ENCODE measurements at places on chromosomes 13 and 19.

DNA sequence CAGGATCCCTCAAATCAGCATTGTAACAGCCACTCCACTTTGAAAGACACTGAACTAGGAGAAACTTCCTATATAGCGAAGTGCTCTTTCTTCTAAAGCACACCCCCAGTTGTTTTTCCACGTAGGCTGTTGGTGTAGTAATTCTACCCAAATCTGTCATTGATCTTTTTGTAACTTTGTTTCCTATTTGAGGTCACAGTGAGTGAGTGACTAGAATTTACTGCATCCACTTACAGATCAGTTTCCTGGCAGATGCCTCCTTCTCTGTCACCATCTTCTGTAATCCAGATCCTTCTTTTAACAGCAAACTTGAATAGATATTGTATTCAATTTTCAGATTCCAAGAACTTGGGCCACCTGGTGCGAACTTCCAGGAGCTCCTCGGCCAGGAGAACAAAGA lies 15.3 kb downstream of the ZAR1L start:
- DNase-seq = no peak

GRCh38 chr13:74024314-74024713 lies 109.9 kb downstream of the KLF12 start:
- no peak for DNase-seq

DNA sequence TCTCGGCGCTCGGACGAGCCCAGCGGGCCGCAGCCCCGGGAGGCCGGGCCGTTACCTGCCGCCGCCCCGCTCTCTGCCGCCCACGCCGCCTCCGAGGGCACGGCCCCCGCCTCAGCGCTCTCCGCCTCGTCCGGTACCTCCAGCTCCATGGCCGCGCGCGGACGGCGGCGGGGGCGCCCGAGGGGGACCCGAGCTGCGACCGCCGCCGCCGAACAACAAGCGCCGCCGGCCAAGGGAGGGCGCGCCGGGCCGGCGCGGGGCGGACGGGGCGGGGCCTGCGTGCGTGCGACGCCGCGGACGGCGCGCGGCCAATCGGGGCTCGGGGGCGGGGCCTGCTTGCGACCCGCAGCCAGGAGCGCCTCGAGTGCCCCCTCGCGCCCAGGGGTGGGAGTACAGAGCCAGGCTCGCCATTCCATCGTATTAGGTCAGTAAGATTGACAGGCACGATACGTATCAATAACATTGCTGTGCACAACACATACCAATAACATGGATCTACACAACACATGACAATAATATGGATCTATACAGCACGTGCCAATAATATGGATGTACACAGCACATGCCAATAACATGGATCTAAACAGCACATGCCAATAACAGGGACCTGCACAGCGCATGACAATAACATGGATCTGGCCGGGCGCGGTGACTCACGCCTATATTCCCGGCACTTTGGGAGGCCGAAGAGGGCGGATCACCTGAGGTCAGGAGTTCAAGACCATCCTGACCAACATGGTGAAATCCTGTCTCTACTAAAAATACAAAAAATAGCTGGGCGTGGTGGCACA lies at the start of gene PIP5K1C:
Gene PIP5K1C, minus strand, starts transcription at position 227 of the 791 bp plus-strand sequence. Its CDS starts 78 bp downstream, at position 149.
- peak; percentile 96 for DNase-seq

GRCh38 chr19:48638831-48639381 lies 1.7 kb upstream of the DBP start:
- no peak for DNase-seq

- no peak for DNase-seq
These were observed 5.3 kb upstream of the DOCK9 start for GRCh38 chr13:98983182-98983581.

DNA sequence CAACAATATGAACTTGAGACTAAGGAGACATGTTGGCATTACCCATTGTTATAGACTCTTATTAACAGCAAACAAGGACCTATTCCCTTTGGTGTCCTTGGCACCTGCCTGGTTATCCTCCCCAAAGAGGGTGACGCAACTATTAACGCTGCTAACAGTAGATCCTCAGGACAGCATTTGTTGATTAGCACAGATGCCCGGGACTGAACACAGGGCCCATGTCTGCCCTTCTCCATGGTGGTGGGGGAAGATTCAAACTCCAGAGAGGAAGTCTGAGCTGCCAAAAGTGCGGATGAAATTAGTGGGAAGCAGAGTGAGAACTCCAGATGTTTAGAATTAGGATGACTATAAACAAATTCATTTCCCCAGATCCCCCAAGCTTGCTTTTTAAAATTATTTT lies 101.2 kb upstream of the RAP2A start:
- no peak for DNase-seq

GRCh38 chr13:28630869-28631268 lies 28.1 kb upstream of the POMP start:
- no peak for DNase-seq

GRCh38 chr13:97385854-97386253 lies 48.1 kb upstream of the RAP2A start:
- no peak for DNase-seq

DNA sequence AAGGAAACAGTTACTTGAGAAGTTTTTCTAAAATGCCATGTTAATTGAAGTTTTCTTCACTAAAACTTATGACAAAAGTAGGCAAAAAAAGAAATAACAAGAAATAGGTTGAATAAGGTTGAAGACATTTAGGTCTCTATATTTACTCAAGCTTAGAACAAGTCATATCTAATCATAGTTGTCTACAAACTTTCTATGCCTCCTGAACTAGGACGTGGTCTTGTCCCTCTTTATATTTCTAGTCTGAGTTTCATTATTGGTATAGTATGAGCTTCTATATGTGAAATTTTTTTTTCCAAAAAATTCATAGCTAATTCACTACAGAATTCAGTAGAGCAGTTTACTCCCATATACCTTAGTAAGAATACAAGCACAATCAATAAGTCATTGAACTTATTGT lies 836.4 kb downstream of the SLITRK6 start:
- DNase-seq = no peak

DNA sequence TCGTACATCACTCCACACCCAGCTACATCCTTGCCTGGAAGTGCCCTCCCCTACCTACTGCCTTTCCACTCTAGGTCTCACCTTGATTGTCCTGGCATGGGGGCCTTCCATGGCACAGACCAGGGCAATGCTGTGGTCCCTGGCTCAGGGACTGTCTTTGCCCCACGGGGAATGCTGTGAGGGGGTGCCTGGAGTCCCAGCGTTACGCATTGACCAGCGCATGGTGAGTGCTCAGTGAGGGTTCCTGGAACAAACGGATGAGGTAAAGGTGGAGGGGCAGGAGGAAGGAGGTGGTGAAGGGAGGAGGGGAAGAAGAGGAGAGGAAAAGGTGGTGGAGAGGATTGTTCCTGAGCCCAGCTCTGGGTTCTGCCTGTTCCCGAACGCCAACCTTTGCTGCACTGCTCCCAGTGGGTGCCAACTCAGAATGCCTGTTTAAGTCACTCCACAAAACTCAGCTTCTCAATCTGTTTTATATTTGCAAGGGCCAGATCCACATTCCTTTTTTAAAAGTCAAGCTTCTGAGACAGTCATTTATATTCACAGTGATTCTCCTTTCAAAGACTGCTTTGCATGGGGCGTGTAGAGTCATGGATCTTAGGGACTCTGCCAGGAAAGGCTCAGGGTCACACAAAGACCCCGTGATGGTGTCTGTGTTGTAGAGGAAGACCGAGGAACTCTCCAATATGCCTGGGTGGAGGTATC lies 40.8 kb downstream of the CHST8 start:
- DNase-seq = no peak

DNA sequence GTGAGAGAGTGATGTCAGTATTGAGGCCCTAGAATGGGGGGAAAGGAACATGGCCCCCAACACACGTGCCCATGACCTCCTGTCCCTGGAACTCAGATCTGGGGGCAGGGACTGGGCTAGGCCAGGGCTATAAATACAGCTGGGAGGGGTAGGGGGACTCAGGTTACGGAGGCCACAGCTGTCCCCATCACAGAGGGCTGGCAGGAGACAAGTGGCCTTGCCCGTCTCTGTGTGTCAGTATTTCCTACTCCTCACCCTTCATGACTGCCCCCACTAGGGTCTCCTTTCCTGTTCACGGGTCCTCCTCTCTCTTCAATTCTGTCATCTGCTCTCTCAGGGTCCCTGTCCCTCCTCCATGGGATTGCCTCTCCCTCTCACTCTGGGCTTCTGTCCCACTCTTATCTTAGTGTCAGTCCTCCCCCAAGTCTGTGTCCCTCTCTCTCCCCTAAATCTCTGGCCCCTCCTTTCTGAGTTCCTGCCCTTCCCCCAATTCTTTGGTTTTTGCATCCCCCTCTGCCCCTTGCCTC lies 687 bp upstream of the HRC start:
- no peak for DNase-seq

- no peak for DNase-seq
These were observed 11.5 kb upstream of the ACOD1 start for GRCh38 chr13:76936763-76937162.

DNA sequence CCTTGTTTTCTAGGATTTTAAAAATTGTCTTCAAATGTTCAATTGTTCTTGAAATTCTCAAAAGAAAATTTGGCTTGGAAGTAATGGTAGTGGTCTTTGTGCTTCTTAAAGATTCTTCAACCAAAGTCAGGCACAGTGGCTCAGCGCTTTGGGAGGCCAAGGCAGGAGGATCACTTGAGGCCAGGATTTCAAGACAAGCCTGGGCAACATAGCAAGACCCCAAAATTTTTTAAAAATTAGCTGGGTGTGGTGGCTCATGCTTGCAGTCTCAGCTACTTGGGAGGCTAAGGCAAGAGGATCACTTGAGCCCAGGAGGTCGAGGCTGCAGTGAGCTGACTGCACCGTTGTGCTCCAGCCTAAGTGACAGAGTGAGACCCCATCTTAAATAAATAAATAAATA lies 153.5 kb upstream of the ZNF507 start:
- DNase-seq = no peak

DNA sequence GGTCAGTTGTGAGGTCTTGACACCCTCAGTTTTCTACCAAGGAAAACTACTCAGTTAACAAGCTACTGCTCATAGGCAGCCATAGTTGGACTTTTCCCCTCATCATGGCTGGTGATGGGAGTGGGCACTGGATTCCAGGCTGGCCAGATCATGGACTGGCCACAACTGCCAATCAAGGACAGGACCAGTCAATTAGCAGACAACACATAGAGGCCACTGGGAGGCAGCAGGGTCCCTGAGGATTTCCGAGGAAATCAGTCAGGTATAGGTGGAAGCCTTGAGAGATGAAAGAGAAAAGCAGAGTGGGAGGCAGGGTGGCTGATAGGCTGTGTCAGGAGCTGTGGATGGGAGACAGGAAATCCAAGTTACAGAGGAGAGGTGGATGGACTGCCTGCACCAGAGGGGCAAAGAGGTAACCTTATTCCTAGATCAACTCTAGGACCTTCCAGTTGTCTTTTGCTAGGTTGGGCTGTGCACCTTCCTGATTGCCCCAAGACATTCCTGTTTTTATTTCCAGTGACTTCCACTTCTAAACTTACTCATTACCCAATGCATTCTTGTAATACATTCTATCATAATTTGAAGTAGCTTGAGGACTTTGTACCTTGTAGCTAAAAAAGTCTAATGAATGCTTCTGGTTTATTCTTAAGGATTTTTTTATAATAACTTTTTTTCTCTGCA lies 361.8 kb downstream of the KCNRG start:
- DNase-seq = no peak

DNA sequence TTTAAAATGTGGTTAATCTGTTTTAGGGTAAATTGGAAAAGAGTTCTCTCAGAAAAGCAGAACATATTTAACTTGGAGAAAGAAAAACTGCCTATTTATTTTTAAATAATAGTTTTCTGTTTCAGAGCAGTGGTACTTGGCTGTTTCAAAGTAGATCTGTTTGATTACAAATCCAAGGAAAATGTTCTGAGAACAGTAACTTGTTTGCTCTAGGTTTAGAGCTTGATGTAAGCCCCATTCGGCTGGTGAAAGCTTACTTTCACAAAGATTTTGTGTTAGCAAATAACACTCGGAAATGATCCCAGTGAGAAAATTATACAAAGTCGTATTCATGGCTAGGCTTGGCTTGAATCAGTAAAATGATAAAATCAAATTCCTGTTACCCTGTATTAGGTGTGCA lies 395.8 kb upstream of the GPC6 start:
- no peak for DNase-seq

DNA sequence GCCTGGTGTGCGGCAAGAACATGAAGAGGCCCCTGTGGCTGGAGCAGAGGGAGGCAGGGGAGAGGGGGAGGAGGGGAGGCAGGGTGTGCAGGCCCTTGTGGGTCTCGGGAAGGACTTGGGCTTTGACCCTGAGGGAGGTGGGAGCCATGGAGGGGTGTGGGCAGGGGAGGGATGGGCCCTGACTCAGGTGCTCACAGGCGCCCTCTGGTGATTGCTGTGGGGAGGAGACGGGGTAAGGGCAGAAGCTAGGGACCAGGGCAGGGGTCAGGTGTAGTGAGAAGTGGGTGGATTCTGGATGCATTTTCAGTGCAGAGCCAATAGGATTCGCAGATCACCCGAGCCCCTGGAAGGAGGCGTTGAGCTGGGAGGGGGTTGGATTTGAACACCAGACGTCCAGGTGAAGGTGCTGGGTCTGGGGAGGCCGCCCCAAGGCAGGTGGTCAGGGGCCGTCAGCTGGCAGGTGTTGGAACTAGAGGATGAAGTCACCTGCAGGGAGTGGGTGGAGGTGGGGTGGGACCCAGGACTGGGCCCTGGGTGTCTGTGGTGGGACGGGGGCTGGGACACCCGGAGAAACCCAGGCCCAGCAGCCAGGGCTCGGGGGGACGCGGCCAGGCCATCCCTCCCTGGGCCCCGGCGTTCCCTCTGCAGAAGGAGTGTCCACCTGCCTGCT lies 185.4 kb downstream of the KDM4B start:
- DNase-seq = no peak

- DNase-seq = no peak
These were observed 1.5 kb upstream of the MED25 start for GRCh38 chr19:49816590-49816989.

DNA sequence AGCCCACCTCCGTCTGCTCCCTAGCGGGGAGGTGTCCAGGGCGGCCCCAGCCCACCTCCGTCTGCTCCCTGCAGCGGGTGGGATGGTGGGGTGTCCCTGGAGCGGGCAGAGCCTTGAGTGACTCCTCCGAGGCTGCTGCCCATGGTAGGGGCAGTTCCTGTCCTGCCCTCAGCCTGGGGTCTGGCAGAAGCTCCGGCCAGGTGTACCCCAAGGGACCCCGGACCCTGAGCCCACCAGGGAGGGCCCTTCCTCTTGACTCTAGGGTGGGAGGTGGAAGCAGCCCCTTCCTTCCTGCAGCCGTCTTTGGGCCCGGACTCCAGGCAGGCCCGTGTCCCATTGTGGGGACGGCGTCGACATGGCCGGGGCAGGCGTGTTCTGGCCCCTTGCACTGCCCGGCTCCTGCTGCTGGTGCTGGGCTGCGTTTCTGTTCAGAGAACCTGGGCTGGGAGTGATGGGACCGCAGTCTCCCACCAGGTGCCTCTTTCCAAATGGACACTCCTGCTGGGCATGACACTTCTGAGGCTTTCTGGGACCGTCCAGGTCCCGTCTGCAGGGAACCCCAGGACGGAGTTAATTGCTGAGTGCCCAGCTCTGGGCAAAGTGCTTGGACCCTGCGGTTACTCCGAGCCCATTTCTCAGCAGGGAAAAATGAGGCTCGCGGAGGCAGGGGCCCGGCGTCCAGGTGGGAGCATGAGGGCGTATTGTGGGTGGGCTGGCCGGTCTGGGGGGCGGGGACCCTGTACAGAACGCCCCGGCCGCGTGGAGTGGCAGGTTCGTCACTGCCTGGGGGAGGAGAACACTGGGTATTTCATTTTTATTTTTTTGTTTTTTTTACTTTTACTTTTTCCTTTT lies 19.8 kb downstream of the ARID3A start:
- DNase-seq = no peak

GRCh38 chr13:109651311-109651710 lies 135.1 kb downstream of the IRS2 start:
- DNase-seq = no peak
